Epithelial cell of proximal tubule (primary cell): ENCODE measurements at places on chromosomes 6 and 20.

GRCh38 chr20:4135385-4136077, 120.2 kb upstream of the RNF24 start:
- DNase-seq: peak; percentile 97

DNA sequence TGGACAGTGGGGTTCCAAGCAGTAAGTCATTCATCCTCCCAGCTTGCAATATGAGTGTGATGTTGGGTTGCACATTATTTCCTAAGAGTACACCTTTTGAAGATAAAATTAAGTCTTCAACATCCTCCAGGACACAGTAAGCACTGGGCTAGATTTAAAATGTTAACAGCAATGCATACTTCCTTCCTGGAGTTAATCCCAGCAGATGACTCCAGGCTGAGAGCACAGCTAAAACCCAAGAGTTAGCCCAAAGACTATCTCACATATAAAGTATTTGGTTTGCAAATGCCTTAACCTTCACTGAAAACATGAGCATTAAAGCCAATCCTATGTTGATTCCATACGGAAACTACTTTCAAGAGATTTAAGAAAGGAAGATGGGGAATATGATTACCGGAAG, 69.2 kb downstream of the SLC23A2 start:
- DNase-seq: no peak

- no peak for DNase-seq
Observed at GRCh38 chr20:3691306-3691705, 9.5 kb upstream of the ADAM33 start.

DNA sequence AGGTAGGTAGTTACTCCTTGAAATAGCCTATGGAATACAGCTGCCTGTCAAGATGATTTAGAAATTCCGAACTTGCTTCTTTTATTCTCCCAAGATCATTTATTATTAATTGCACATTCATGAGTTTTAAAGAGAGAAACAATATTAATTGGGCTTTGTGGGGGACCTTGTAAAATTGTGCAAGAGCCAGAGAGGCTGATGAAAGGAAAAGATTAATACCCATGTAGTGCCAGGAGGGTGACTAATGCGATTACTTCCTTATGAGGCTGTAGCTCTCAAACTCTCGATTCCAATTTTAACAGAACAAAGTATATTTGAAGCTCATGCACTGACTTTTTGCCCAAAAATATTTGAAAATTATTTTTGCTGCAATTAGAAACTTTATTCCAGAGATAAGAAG, 423.8 kb upstream of the ID4 start:
- DNase-seq: no peak

GRCh38 chr6:145736661-145737144, 1.4 kb upstream of the EPM2A start:
- DNase-seq: no peak

DNA sequence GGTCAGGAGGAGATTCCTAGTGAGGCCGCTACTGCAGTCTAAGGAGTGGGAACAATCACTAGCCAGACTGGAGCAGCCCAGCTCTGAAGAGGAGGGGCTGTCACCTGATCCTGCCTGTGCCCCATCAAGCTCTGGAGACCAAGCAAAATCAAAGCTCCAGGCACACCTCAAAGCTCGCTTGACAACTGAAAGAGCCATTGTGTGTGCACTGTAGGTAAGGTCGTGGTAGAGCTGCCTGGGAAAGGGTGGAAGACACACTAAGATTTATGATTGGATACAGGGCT, 58.2 kb downstream of the CSE1L start:
- DNase-seq: no peak

- DNase-seq: no peak
Observed at GRCh38 chr6:7138046-7138531, 30.3 kb downstream of the RREB1 start.

GRCh38 chr6:21360336-21360735, 233.2 kb upstream of the SOX4 start:
- no peak for DNase-seq
